ENCODE measurements at places on chromosomes 2 and 18. TPM values are rescaled to one million over a fixed set of nuclear protein-coding genes. Genes with fewer than 3 reads are reported as not detected.

Gene WIPF1
- polyA plus RNA-seq, result 120 TPM

Gene SPP2
- not detected for polyA plus RNA-seq

Gene CHRND
- not detected for polyA plus RNA-seq

Gene MDH1B
- not detected for polyA plus RNA-seq

Gene SLC4A3
- not detected for polyA plus RNA-seq

Gene PAIP2B
- 3.1 TPM for polyA plus RNA-seq

Gene ABCA12
- polyA plus RNA-seq, result not detected

Gene RESP18
- not detected for polyA plus RNA-seq

Gene KANSL3
- polyA plus RNA-seq, result 17.3 TPM

Gene SNX17
- polyA plus RNA-seq, result 219 TPM

Gene RBM43
- 1.8 TPM for polyA plus RNA-seq

Gene SLC30A3
- polyA plus RNA-seq, result not detected

Gene ARHGAP28
- not detected for polyA plus RNA-seq

Gene CHRNG
- polyA plus RNA-seq, result not detected

Gene CPLX4
- polyA plus RNA-seq, result not detected

Gene MFSD6
- polyA plus RNA-seq, result 10.4 TPM

Gene EIF2AK3
- 35.1 TPM for polyA plus RNA-seq

Gene POTEE
- polyA plus RNA-seq, result 0.09 TPM

Gene FMNL2
- 0.24 TPM for polyA plus RNA-seq

Gene ELOA2
- not detected for polyA plus RNA-seq

Gene IFIH1
- polyA plus RNA-seq, result 31.1 TPM

Gene SP140L
- polyA plus RNA-seq, result 38.9 TPM

Gene NYAP2
- polyA plus RNA-seq, result not detected

Gene PLCD4
- 0.40 TPM for polyA plus RNA-seq

Gene PLEKHH2
- 0.46 TPM for polyA plus RNA-seq

Gene KCNS3
- polyA plus RNA-seq, result not detected

Gene MOCOS
- 0.13 TPM for polyA plus RNA-seq

Gene KCNG2
- polyA plus RNA-seq, result not detected
